Muscle of leg (tissue), 16 donors: ENCODE measurements at places on chromosomes 1 and 21. TPM values are rescaled to one million over a fixed set of nuclear protein-coding genes. Genes with fewer than 3 reads are reported as not detected.

- DNase-seq, result no peak
Observed at GRCh38 chr1:240516069-240516468, 95.9 kb downstream of the GREM2 start.

TTC22 gene
- polyA plus RNA-seq, result 0.43 TPM

DNA sequence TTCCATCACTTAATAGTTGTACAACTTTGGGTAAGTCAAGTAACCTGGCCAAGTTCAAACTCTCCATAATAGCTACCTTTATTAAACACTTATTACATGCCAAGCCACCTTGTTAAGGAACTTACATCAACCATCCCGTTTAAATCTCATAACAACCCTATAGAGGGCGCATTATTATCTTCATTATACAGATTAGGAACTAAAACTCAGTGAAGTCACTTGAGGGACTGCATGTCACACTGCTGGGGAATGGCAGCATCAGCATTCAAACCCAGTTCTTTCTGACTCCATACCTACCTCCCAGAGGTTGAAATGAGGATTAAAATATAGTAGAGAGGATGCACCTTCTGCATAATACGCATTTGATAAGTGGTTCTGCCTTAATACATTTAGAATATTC, 47.1 kb upstream of the PLA2G2C start:
- DNase-seq, result peak; percentile 29

RXRG gene
- 57.0 TPM for polyA plus RNA-seq

GRCh38 chr1:245432228-245432875, 277.6 kb downstream of the KIF26B start:
- DNase-seq, result no peak

PAQR6 gene
- 5.8 TPM for polyA plus RNA-seq

DNA sequence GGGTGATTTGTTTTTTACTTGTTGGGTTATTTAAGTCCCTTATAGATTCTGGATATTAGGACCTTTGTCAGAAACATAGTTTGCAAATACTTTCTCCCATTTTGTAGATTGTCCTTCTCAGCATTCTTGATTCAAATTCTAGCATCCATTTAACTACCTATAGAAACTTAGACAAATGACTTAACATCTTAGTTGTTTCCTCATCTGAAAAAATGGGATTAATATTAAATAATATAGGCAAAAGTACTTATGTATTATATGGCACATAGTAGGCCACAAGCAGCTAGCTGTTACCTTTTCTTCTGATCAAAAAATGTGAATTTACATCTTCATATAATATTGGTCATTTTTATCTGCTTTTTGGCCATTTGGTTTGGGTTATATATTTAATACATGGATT, 307.5 kb downstream of the ZP4 start:
- no peak for DNase-seq

LPGAT1 gene
- 17.6 TPM for polyA plus RNA-seq

DNA sequence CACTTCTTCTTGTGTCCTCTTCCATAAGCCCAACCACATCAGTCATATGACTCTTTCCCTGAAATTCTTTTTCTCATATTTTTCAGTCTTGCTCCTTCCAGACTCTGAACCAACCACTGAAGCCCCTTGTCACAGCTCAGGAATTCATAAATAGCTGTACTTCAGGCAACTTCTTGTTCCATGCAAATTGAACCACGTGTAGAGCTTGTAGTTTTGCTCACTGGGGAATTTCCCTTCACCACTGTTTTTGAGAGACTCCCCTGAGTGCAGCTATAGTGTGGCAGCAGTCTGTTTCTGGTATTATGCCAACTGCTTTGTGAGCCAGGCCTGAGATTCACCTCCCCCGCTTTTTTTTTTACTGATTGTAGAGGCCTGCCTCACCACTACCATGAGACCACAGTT, 150.3 kb upstream of the SPAG17 start:
- peak; percentile 56 for DNase-seq

DNA sequence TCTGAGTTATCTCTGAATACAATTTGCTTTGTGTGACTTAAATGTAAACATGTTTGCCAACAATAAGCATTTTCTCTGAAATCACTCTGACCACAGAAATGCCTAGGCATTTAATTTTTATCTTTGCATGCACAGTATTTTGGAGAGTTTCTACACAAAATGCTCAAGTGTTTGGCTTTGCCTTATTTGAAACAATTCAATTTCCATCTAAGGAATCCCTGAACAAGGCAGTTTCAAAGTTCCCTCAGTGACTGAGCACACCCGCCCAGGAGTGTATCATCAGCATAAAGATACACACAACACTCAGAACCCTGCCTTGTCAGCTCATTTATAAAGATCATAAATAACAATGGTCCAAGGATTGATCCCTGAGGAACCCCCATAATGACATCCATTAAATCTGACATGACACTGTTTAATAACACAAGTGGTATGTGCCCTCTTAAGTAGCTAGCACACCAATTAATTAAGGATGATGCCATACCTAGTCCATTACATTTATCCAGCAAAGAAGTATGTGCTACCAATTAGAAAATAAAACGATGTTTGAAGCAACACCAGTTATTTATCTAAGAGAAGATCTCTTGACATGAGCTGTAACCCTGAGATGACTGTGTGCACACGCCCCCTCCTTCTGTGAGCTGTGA, 585.8 kb downstream of the ADGRL2 start:
- DNase-seq, result no peak

- DNase-seq, result peak; percentile 53
Observed at GRCh38 chr1:150159550-150159949, 9.8 kb downstream of the PLEKHO1 start.

DNA sequence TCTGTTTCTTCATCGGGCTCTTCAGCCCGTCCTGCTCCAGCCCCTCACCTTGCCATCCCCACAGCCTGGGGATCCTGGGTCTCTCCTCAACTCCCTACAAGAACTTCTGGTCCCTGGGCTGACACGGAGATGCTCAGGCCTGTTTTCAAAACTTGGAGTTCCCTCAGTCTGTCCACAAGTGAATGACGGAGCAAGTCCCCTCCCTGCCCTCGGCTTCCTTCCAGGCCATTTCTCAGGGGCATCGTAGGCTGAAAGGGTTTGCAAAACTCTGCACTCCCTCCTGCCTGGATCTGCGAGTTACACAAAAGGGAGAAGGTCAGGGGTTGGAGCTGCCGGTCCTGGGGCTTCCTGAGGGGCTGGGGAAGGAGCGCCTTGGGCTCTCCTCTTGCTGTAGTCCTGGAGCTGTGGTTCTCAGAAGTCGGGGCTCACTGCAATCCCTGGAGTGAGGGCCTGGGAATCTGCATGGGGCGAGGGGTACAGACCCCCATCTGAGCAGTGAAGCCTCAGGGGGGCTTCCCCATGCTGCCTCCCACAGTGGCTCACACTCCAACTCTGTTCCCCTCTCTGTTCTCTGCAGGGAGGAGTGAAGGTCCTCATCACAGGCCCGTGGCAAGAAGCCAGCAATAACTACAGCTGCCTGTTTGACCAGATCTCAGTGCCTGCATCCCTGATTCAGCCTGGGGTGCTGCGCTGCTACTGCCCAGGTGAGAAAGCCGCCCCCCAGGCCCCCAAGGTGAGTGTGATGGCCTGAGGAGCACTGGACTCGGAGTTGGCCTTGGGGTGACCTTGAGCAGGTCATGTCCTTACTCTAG, 100.6 kb upstream of the VAMP3 start:
- peak; percentile 83 for DNase-seq

- DNase-seq, result no peak
Observed at GRCh38 chr21:45129189-45129923, 55.0 kb downstream of the ADARB1 start.

DNA sequence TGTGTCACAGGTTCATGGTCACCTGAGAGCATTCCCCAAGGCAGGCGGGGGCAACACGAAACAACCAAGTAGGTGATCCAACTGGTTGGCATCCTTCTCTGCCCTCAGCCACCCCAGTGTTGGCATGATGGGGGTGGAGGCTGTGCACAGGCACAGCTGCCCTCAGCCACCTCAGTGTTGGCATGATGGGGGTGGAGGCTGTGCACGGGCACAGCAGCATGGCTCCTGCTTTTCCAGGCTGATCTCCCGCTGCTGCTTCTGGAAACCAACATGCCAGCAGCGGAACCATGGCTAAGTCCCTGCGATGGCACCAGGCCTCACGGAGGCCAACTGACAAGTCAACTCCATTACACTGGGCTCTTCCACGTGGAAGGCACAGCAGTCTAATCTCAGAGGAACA, 447.8 kb downstream of the PTPRU start:
- no peak for DNase-seq

- DNase-seq, result no peak
Observed at GRCh38 chr1:165999826-166000225, 167.0 kb downstream of the FAM78B start.

- peak; percentile 35 for DNase-seq
Observed at GRCh38 chr1:181089017-181089675, 646 bp downstream of the IER5 start.

OLIG2 gene
- polyA plus RNA-seq, result not detected

DNA sequence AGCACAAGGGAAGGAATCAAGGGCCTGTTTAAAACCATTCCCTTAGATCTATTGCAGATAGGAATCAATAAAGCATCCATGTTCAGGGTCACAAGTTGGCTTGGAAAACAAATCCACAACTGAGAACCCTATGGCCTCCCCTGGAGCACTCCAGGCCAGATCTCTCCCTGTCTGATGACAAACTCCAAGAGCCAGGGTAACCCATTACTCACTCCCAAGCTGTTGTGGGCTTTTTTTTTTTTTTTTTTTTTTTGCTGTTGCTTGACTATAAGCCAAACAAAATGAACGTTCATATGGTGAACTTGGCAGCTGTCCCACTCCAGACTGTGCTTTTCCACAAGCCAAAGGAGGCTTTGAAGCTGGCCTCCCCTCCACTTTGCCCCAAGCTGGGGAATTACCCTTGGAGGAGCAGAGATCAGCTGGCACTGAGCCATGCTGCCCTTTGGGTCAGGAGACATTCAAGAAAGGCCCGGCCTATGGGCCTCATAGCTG, 35.7 kb upstream of the VAV3 start:
- DNase-seq, result peak; percentile 68

DNA sequence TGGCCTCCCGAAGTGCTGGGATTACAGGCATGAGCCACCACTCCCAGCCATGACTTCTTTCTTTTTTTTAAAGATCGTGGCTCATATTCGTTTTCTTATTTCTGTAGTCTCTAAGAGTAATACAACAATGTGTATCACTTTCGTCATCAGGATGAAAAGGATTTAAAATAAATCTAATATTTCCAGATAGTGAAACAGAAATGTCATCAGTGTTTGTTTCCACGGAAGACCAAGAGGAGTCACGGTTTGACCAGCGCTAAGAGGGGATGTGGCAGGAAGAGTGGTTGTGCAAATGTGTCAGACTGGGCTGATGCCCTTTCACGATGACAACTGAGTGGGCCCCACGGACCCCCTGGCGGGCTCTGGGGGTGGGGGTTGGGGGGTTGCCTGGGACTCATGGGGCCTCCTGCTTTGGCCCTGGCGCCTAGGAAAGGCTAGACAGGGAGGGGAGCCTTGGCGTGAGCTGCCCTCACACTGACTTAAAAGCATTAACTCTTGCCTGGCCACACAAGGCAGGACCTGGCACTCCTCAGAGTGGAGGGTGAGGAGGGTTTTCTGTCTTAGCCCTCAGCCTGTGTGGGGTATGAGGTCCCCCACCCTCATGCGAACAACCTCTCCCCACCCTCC, 8.4 kb downstream of the SOX13 start:
- no peak for DNase-seq

DNA sequence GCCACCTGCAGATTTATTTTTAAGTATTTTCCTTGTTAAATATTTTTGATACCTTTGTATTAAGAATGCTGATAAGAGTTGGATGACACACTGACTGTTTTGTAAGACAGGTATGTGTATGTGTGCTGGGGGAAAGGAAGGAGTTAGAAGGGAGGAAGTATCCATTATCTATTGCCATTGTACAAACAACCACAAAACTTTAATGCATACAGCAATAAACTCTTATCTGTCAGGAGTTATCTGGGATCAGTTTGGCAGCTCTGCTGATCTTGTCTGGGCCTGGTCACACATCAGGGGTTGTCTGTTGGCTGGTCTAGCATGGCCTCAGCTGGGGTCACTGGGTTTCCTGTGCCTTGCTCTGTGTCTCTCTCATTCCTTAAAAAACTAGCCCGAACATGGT, 423.9 kb upstream of the USP24 start:
- DNase-seq, result no peak

RPTN gene
- not detected for polyA plus RNA-seq

CD48 gene
- 1.1 TPM for polyA plus RNA-seq

GRCh38 chr1:189596197-189596596, 881.5 kb downstream of the BRINP3 start:
- DNase-seq, result no peak

CLDN14 gene
- polyA plus RNA-seq, result 8.1 TPM

DNA sequence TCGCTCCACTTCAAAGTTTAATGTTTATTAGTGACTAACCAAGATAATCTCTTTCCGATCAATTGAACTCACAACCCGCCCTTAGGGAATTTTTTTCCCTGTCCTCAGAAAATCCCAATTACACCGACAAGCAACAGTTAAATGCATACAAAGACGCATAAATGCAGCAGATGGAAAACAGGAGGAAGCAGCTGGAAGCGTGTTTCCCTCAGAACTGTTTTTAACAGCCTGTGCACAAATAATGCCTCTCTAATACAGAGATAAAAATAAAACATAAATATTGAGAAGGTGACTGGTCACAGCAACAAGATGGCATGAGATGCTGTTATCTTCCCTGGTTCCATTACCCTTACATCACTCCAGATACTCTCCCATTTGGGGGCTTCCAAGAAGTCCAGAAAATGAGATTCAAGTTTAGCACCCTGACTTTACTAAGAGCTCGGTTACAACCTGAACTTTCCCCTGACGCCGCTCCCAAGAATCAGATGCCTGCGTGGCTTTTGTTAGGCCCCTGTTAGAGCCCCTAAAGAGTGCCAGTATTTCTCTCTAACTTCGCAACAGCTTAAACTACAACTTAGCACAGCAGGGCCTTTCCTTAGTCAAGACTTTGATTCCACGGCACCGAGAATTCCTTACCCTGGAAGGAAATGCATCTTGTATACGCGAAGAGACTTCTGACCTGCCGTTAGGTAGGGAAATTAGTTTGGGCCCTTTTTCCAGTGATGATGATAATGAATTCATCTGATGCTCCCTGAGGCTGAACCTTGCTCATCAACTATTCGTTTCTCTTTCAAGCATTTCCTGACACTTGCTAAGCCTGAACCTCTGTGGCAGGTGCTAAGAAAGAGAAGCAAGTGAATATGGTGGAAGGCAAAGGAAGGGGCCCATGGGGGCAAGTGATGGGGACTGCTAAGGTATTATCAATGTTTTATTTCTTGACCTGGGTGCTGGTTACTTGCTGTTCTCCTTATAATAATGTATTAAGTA, 137.7 kb upstream of the SMYD2 start:
- DNase-seq, result peak; percentile 6

GRCh38 chr1:155038602-155039307, 5.1 kb downstream of the DCST1 start:
- no peak for DNase-seq

GRCh38 chr1:4425892-4426291, 228.5 kb upstream of the AJAP1 start:
- DNase-seq, result no peak

GRCh38 chr1:20080441-20081352, 10.7 kb downstream of the PLA2G5 start:
- DNase-seq, result peak; percentile 14

S100A2 gene
- 1.8 TPM for polyA plus RNA-seq

WASF2 gene
- polyA plus RNA-seq, result 57.1 TPM

GRCh38 chr21:40837456-40837855, 9.5 kb downstream of the DSCAM start:
- DNase-seq, result no peak

SMG5 gene
- polyA plus RNA-seq, result 49.0 TPM
